A549 treated with RU486 at 1 μM for 4 hours (cell line): ENCODE measurements at places on chromosomes 7 and 10. TPM values are rescaled to one million over a fixed set of nuclear protein-coding genes. Genes with fewer than 3 reads are reported as not detected.

CLDN4 gene
- total RNA-seq, result 4.2 to 7.1 TPM (median 5.1 TPM) in 5 replicates

EFCAB10 gene
- total RNA-seq, result 2.3 to 3.4 TPM (median 2.9 TPM) in 5 replicates

MKX gene
- total RNA-seq, result not detected in 5 replicates

NEUROD6 gene
- not detected in 5 replicates for total RNA-seq

UBE2D4 gene
- total RNA-seq, result 7.5 to 10.7 TPM (median 9.4 TPM) in 5 replicates

FOXI2 gene
- total RNA-seq, result not detected in 5 replicates

C10orf53 gene
- not detected in 5 replicates for total RNA-seq

LEP gene
- not detected in 5 replicates for total RNA-seq

FAM25C gene
- 2.4 to 3.8 TPM (median 2.5 TPM) in 3 of 5 replicates, not detected in the others for total RNA-seq

OR6V1 gene
- total RNA-seq, result not detected in 5 replicates
